ENCODE measurements at places on chromosomes 16 and 17.
A peak's percentile ranks its signal among the peaks of the same experiment; 100 is the strongest.

- DNase-seq, result no peak
These were observed 70.7 kb downstream of the C17orf67 start for GRCh38 chr17:56762988-56763387.

GRCh38 chr17:5362162-5362811 lies 57.2 kb downstream of the NUP88 start:
- no peak for DNase-seq

DNA sequence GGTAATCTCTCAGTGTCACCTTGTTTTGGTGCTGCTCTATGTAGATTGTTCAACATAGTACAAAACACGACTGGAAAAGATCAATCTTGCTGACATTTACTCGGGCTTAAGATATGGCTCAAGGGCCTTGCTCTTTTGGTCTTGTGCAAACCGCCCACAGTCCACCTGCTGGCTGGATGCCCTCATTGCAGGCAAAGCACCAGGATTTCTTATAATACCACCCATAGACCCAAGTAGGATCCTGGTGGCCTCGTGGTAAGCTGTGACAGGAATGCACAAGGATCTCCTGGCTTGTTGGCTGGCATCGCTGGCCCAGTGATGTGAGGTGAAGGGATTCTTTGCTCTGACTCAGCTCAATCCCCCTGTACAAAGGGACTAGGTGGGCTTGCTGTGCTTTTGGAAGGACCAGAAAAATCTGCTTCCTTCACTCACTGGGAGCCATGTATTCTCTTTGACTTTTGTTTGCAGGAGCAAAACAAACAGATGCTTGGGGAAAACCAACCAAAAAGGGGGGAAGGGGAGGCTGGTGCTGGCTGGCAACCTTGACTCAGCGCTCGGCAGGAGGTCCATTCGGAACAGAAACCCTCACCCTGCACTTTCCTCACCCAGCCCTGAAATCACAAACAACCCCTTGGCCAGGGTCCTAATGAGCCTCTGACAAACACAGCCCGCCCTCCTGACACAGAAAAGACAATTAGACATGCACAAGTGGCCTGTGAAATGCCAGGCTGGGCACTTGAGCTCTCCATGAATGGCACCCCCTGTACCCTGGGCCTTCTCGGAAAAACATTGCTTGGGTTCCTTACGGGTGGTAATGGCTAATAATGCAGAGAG lies 36.6 kb upstream of the MED9 start:
- DNase-seq, result no peak

DNA sequence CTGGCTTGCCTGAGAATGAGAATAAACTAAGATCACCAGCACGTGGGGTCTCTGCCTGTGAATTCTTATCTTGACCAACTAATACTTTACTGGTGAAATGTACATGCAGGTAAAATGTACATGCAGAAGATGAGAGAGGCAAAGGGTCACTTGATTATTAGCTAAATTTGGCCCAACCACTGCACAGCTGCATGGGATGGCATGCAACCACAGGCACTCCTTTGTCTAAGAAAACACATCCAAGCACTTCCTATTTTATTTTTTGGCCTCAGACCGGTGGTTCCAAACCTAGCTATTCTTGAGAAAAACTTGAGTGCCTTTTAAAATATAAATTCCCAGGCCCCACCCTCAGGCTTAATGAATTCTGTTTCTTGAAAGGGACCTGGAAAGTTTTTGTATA lies 77.9 kb downstream of the SYCE1L start:
- DNase-seq, result no peak

GRCh38 chr16:69057400-69058378 lies 47.8 kb upstream of the HAS3 start:
- DNase-seq, result peak; percentile 64

GRCh38 chr16:54647725-54648221 lies 282.9 kb upstream of the IRX5 start:
- DNase-seq, result peak; percentile 84

DNA sequence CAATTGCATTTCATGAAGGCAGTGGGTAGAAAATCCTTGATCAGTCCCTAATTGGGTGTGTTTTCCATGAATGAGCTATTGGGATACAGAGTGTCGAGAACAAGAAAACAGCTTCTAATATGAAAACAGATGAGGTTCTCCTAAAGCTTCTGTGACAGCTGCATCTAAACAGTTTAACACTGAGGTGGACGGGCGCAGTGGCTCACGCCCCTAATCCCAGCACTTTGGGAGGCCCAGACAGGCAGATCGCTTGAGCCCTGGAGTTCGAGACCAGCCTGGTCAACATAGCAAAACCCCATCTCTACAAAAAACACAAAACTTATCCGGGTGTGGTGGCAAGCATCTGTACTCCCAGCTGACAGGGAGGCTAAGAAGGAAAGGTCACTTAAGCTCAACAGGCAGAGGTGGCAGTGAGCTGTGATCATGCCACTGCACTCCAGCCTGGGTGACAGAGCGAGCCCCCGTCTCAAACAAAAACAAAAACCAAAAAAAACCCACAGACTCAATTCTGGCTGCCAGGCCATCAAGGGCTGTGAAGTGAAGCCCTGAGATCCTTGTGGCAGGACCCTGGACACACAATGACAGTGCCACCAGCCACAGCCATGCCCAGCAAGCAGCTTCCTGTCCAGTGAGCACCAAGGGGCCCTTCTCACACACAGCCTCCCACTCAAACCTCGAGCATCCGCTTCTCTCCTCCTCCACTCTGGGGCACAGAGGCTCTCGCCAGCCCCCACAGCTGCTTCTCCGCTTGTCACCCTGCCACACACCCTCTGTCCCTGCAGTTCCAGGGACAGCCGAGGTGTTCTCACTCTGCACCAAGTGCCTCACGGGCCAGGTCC lies 44.0 kb downstream of the ANKRD11 start:
- DNase-seq, result no peak

- no peak for DNase-seq
These were observed 320.4 kb downstream of the ZFHX3 start for GRCh38 chr16:72727565-72727964.

- DNase-seq, result no peak
These were observed 30.3 kb downstream of the MPRIP start for GRCh38 chr17:17072546-17072945.

DNA sequence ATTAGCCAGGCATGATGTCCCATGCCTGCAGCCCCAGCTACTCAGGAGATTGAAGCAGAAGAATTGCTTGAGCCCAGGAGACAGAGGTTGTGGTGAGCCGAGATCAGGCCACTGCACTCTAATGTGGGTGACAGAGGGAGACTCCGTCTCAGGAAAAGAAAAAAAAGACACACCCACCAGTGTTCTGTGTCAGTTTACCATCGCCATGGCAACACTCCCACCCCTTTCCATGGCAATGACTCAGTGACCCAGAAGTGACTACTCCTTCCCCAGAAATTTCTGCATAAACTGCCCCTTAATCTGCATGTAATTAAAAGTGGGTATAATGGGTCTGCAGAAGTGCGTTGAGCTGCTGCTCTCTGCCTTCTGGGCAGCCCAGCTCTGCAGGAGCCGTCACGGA lies 4.0 kb upstream of the ZC3H18 start:
- peak; percentile 18 for DNase-seq

DNA sequence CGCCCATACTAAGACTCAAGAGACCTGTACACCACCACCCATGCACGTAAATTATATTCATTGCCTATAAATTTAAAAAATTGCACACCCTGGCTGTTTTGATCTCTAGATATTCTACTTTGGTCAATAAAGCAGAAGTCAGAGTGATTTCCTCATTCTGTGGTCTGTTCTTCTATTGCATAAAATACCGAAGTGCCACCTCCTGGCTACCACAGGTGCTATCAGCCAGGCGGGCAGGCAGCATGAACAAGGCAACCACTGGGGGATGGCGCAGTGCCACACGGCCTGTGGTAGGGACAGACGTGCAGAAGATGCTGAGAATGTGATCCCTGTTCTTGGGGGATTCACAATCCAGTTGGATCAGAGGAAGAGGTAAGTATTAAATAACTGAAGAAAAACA lies 122.3 kb downstream of the CDK5R1 start:
- no peak for DNase-seq

DNA sequence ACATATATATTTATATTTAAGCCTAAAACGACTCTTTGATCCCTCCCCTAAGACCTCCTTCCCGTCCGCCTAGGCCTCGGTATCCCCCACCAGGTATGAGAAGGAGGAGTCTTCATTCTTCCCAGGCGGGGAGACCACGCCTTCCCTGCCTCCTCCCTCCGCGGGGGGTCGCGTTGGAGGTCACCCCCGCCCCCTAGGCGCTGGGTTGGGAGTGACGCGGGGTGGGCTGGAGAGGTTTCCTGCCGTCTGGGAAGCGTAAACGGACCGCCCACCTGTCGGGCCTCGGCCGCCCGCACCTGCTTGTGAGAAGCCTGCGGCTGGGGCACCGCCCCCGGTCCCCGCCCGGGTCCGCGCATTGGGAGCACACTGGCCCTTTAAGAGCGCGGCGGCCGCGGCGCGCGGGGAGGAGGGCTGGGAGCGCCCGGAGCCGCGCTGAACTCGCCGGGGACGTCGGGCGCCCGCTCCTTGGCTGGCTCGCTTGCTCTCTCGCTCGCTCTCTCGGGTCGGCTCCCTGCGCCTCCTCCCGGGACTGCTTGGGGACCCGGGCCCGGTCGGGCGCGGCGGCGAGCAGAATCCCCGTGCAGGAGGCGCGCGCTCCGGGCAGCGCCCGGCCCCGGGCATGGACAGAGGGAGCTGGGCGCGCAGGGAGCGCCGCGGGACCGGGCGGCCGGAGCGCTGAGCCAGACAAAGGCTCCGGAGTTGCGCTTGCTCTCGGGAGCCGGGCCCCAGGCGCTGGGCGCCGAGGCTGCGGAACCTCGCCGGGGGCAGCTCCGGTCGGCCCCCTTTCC lies at the start of gene MMP15:
TSS of gene MMP15 (plus strand) at position 404 of the 788 bp plus-strand sequence. CDS start 597 bp downstream, outside the sequence.
- DNase-seq, result no peak

DNA sequence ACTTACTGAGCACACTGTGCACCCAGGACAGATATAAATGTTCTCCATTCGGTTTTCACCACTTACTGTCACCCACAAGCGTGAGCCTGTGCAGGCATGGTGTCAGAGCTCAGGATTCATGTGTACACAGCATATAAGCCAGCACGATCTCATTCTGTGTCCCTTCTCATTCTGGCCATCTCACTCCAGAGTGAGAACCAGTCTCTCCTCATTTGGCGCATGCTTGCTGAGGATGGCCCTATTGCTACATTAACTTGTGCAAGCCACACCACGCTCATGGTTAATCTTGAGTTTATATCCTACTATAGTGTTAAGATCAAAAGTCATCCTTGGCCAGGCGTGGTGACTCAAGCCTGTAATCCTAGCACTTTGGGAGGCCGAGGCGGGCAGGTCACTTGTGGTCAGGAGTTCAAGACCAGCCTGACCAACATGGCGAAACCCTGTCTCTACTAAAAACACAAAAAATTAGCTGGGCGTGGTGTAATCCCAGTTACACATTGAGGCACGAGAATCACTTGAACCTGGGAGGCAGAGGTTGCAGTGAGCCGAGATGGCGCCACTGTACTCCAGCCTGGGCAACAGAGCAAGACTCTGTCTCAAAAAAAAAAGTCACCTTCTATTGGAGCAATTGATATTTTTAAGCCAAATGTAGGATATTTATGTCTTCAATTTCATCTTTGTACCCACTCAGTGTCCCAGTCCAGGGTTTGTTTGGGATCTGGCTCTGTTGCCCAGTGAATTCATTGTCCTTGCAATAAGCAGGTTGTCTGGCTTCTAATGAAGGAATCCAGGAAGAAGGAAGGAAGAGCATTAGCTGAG lies 20.9 kb downstream of the SOCS1 start:
- no peak for DNase-seq

GRCh38 chr16:75567911-75568310 lies 1.7 kb downstream of the GABARAPL2 start:
- DNase-seq, result no peak

- DNase-seq, result no peak
These were observed 18.6 kb downstream of the TNFRSF13B start for GRCh38 chr17:16953347-16953746.

DNA sequence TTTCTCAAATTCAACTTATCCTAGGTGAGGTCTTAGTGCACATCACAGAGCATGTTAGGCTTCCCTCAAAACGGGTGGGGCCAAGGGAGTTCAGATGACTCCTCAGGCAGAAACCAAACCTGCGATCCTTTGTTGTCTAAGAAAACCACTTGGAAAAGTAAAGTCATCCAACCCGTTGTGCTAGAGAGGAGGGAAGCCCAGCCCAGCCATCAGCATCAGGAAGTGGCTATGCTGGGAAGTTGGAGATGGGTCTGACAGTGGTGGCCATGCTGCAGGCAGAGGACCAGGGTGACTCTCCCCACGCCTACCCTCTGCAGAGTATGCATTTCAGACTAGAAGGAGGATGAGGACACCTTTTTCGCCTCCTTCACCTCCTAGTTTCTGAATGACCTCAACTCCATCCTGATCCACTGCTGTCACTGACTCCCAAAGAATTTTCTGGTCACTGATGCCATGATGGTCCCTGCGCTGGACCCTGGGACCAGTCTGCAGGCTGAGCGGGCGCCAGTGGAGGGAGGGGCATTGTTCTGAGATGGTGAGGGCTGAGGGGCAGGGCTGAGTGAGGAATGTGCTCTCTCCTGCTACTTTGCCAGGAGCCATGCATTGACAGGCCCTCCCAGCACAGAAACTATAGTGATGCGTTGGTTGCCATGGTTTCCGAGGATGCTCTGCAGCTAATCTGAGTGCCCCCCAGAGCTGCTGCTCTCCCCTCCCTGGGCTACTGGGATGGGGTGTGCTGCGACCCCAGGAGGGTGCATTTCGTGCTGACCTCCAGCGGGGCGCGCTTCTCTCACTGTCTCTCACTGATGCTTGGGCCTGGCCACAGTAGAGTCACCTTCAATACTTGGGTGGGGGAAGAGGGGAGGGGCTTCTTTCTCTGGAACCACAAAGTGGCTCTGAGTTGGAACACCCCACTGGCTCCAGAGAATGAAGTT lies 20.4 kb downstream of the ALOX12B start:
- no peak for DNase-seq

GRCh38 chr17:65231086-65231485 lies 93.9 kb downstream of the RGS9 start:
- no peak for DNase-seq

GRCh38 chr17:17778308-17779014 lies 58.3 kb downstream of the SREBF1 start:
- peak; percentile 82 for DNase-seq

GRCh38 chr16:11045441-11045840 lies 101.1 kb downstream of the CLEC16A start:
- DNase-seq, result no peak

DNA sequence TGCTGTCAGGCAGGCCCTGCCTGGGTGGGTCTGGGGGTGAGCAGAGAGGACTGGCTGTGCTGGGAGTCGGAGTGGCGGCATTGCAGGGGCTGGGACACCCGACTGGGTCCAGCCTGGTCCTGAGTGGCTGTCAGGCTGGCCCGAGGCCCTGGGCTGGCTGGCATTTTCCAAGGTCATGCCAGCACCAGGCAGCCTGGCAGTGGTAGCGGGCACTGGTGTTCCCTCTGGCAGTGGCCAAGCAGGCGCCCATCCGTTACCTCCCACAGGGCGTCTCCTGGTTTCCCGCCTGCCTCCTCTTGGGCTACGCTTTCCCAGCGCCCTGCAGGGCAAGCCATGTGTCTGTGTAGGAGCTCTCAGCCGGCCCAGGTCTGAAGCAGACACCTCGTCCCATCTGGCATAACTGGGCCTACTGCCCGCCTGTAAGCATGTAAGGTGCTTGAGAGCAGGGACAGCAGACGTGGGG lies 5.7 kb upstream of the PKMYT1 start:
- DNase-seq, result no peak

GRCh38 chr17:44110823-44111633 lies 12.4 kb downstream of the HDAC5 start:
- DNase-seq, result peak; percentile 88

GRCh38 chr16:54110016-54110981 lies 176.3 kb downstream of the IRX3 start:
- no peak for DNase-seq

Data from fibroblast of the conjunctiva (primary cell).